ENCODE measurements at places on chromosomes 7 and 10.
A peak's percentile ranks its signal among the peaks of the same experiment; 100 is the strongest.

- no peak for DNase-seq
These were observed 20.4 kb downstream of the MICALL2 start for GRCh38 chr7:1438821-1439220.

- DNase-seq = peak; percentile 23
These were observed 1.1 kb downstream of the TRIM8 start for GRCh38 chr10:102645388-102645740.

DNA sequence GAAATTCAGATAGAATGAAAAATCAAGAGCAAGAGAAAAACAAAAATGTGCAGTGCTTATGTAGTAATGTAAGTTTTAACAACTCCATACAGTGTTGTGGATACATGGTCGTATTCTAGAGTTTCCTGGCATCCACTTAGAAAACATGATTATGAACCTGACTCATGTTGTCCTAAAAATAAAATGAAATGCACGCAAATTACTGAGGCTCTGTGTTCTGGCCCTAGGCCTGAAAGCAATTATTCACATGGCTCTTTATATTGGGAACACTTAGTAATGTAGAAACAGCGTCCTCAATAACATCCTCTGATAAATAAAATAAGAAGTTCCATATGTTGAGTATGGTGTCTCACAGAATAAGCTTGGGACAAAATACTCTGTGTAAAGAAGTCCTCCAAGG lies 200.2 kb upstream of the SEMA3E start:
- no peak for DNase-seq

- peak; percentile 71 for DNase-seq
These were observed 13.3 kb upstream of the DDIT4 start for GRCh38 chr10:72260239-72260975.

GRCh38 chr7:69947998-69948397 lies 349.7 kb downstream of the AUTS2 start:
- DNase-seq = no peak

GRCh38 chr7:50791363-50791937 lies 8.8 kb upstream of the GRB10 start:
- no peak for DNase-seq

- DNase-seq = no peak
These were observed 21.0 kb upstream of the FOXL3 start for GRCh38 chr7:268991-269390.

DNA sequence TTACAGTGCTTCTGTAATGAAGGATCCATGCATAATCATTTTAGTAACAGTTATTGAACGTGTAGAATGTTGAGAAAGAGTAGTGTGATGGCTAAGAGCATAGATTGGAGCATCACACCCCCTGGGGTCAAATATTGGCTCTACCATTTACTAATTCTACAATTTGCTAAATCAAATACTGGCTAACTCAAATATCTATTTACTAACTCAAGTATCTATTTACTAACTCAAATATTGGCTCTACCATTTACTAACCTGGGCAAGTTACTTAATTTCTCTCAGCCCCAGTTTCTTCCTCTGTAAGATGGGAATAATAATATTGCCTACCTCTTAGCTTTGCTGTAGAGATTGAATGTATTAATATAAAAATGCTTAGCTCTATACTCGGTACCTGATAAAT lies 64.0 kb downstream of the CDK14 start:
- no peak for DNase-seq

DNA sequence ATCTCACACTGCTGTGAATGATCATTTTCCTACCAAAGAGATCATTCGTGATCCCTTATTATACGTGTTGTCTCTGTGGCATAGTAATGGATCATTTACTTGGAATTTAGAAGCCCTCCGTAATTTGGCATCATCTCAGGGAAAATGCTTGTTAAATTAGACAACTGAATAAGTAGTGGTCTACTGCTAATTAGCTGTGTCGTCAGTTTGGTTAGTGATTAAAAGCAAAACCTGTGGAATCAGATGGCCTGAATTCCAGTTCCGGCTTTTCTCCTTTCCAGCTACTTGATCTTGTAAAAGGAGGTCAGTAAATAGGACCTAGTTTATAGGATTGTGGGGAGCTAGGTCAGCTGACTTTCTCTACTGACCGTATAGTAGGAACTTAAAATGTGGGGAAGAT lies 65.6 kb downstream of the RBM33 start:
- DNase-seq = no peak

GRCh38 chr7:119963654-119964053 lies 309.3 kb upstream of the KCND2 start:
- DNase-seq = no peak

DNA sequence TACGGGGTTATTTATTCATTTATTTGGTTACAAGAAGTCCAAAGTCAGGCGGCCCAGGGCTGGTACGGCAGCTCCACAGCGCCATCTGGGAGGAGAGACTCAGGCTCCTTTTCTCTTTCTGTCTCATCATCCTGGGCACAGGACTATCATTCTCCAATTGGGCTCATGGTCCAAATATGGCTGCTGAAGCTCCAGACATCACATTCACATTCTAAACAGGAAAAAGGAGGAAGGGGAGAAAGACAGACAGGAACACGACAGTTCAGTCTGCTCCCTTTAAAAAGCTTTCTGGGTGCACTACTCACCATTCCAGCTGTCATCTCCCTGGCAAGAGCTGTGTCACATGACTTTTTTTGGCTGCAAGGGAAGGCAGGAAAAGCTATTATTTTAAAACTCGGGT lies 74.4 kb upstream of the PDZD8 start:
- DNase-seq = no peak

GRCh38 chr10:130138479-130138866 lies 2.3 kb downstream of the GLRX3 start:
- DNase-seq = no peak

- no peak for DNase-seq
These were observed 32.5 kb downstream of the ZNF277 start for GRCh38 chr7:112238852-112239610.

- DNase-seq = no peak
These were observed 48.5 kb downstream of the HERPUD2 start for GRCh38 chr7:35646289-35647023.

DNA sequence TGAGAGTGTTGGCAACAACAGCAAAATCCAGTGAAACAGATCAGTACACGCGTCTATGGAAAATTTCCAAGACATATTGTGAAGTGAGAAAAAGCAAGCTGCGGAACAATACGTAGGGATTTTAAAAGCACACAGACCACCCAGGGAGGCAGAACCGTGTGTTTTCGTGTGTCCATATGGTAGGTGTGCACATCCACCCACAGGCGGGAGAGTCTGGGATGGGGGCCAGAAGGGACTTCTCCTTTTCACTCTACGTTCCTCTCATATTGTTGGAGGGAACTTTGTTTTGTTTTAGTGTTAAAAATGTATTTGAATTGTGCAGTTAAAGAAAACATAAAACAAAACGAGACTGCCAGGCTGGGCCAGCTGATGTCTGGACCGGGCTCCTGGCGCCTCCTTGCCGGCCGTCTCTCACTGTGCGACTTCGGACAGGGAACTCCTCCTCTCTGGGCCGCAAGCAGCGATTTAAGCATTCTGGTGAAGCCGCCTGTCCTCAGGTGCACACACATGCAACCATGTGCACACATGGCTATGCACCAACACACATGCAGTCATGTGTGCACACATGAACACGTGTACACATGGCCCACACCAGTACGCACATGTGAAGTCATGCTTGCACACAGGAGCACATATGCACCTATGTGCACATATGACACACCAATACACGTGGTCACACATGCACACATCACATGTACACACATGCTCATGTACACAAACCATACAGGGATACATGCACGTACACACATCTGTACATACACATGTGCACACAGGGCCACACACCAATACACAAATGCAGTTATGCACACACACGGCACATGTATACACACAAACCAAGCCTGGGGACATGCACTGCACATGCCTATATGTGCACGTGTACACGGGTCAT lies 141.1 kb downstream of the ELFN1 start:
- no peak for DNase-seq

GRCh38 chr7:126368-126767 lies 66.0 kb upstream of the FAM20C start:
- DNase-seq = no peak

DNA sequence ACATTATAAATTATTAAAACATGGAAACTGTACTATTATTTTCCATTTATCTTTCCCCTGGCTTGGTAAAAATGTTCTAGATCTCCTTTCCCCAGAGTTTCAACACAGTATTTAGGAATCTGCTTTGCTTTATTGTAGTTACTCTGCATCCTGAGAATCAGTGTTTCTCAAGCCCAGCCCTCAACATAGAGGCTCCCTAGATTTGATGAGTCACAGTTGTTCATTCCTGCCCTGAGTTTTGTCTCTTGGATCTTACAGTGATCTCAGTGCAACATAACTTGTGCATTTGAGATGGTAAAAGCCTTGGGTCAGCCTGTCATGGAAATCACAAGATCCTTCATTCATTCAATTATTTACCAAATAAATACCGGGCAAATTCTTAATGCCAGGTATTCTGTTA lies 63.0 kb downstream of the VAX1 start:
- no peak for DNase-seq

DNA sequence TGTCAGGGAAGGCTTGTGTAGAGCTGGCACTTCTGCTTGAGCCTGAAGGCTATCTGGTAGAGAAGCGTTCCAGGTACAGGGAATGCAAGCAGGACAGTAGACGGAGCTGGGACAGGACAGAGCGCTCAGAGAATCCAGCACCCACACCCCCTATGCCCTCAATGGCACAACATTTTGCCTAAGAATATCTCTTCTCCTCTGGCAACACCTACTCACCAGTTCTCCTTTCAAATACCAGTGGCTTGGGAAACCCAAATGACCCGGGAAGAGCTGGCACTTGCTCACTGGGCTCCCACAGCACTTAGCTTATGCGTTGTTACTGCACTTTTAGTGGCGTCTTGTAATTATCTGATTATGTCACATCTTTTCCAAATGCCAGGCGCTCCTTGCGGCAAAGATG lies 118.6 kb downstream of the RNF216 start:
- no peak for DNase-seq

DNA sequence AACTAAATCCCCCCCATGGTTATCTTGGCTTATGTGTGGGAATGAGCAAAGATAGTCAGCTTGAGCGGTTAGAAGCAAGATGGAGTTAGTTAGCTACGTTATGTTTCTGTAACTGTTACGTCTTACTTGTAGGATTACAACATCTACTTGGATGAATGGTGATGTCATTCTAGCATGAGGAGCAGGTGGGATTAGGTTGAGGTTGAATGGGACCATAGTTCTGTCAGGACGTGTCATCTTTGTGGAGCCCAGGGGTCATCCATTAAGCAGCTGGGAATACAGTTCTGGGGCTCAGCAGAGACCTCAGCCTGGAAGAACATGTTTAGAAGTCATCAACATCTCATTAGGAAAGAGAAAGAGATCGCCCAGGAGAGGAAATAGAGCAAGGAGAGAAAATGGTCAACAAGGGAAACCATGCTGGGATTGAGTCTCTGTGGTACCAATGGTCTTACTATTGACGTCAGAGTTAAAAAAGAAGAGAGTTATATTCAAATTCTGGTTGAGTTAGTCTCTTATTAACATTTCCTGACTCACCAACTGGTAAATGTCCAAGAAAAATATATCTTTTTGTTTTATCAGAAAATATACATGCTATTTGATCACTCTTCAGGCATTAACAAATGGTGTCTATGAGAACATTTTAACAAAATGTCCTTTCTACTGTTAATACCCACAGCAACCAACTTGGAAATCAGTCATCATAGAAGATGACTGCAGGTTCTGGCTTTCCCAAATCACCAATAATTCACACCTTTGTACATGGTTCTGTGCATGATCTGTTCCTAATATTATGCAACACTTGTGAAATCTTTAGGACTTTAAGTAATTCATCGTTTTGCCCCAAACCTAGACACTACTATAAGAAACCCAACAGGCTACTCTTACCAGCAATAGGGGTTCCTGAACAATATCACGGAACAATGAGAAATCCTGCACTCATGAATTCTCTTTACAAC lies 96.9 kb downstream of the KIAA1217 start:
- no peak for DNase-seq

DNA sequence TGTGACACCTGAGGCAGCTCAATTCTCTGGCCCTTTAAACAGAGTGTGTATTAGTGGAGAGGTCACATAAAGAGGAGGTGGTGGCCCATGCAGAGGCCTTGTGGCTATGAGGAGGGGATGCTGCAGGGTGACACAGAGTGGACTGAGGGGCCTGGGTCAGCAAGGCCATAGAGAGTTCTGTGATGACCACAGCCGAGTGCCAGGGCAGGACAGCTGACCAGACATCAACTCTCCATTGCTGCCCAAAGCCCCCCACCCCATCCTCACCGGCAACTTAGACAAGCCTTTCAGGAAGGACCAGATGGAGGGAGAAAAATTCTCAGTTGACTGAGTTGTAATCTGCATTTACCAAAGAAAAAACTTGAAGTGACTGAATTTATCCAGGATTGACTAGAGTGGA lies 378.1 kb downstream of the RPS24 start:
- no peak for DNase-seq

- no peak for DNase-seq
These were observed 20.3 kb upstream of the CSGALNACT2 start for GRCh38 chr10:43117777-43118583.

DNA sequence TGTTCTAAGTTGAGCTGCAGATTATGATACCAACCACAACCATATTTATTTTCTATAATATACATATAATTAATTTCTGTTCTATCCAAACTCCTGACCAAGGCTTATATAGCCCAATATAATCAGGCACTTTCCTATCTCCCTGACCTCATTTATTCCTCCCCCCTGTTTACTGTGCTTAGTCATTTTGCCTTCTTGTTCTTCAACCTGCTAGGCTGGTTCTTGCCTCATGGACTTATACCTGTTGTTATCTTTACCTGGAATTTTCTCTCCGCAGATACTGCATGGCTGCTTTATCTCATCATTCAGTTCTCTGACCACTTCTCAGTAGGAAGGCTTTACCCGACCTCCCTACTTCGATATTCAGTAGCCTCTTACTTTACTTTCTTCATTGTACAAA lies 24.9 kb upstream of the FAM3C start:
- no peak for DNase-seq

DNA sequence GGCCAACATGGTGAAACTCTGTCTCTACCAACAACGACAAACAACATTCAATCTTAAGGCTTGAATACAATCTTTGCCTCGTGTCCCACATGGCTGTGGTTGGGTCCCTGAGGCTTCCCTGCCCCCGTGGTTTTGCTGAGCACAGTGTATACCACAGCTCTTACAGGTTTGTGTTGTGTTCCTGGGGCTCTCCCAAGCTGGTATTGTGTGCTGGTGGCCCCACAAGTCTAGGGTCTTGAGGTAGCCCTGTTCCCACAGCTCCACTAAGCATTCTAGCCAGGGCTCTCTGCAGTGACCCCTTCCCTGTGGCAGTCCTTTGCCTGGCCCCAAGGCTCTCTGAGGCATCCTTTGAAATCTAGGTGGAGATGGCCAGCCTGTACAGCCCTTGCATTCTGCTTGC lies 68.0 kb upstream of the CCNY start:
- no peak for DNase-seq

GRCh38 chr7:14937581-14937980 lies 35.0 kb upstream of the DGKB start:
- DNase-seq = no peak

GRCh38 chr7:55252386-55252785 lies 112.8 kb upstream of the LANCL2 start:
- DNase-seq = no peak

GRCh38 chr10:6343305-6344010 lies 140.7 kb downstream of the PFKFB3 start:
- DNase-seq = no peak
